CD8-positive, alpha-beta memory T cell (primary cell): ENCODE measurements at places on chromosomes 11 and 22. TPM values are rescaled to one million over a fixed set of nuclear protein-coding genes. Genes with fewer than 3 reads are reported as not detected.

- DNase-seq = no peak
- H3K36me3 ChIP-seq = no peaks in the 10 kb centered on the region
- H3K27me3 ChIP-seq = no peaks in the 10 kb centered on the region
These were observed 17.3 kb downstream of the RNH1 start for GRCh38 chr11:489610-490185.

The H19 gene
- not detected for total RNA-seq

The LRRC56 gene
- total RNA-seq = 2.1 TPM

GRCh38 chr11:12503039-12503484, 125.7 kb downstream of the PARVA start:
- H3K27ac ChIP-seq = no peak overlapping the region
- H3K4me1 ChIP-seq = no peaks in the 10 kb centered on the region
- DNase-seq = no peak
- no peak overlapping the region for H3K4me3 ChIP-seq

The TTC28 gene
- 0.51 TPM for total RNA-seq

DNA sequence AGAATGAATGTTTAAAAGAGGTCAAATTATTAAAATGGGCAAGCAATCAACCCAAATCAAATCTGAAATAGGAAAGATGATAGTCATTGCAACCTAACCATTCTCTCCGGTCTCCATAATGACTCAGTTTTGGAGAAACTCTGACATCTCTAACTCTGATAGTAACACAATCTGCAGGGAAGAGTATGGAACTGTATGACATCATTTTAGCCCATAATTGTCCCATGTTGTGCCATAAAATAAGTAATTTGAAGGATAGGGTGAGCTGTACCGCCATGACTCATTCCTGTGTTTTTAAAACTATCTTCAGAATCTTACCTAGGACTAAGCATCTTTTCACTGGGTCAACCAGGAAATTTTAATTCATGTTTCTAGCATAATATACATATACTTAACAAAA, 350.8 kb downstream of the DLG2 start:
- no peak for DNase-seq
- no peaks in the 10 kb centered on the region for H3K27me3 ChIP-seq
- no peaks in the 10 kb centered on the region for H3K4me1 ChIP-seq
- H3K27ac ChIP-seq = no peak overlapping the region

DNA sequence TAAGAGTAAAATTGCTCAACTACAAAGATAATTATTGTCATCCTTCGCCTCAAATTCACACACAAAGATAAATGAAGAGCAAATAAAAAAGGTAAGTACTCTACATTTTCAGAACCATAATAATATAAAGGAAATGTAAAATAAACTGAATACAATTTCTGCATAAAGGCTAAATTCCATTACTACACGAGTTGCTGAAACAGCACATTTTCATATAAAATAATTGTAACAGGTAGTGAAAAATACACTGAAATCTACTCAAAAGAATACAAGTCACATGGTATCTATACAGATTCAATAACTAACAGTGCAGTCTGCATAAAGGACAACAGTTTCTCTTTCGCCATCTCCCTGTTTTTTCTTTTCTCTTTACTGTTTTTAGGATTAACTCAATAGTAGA, 54.8 kb upstream of the GAB2 start:
- no peak for DNase-seq
- H3K27me3 ChIP-seq = no peaks in the 10 kb centered on the region
- no peak overlapping the region for H3K27ac ChIP-seq
- H3K36me3 ChIP-seq = peaks cover 5% of the 10 kb centered on the region

The ZNF70 gene
- 3.7 TPM for total RNA-seq

GRCh38 chr11:110454609-110455008, 24.9 kb downstream of the FDX1 start:
- no peaks in the 10 kb centered on the region for H3K27me3 ChIP-seq
- peaks cover 7% of the 10 kb centered on the region for H3K36me3 ChIP-seq
- H3K4me1 ChIP-seq = peaks cover 17% of the 10 kb centered on the region
- no peak overlapping the region for H3K4me3 ChIP-seq
- H3K27ac ChIP-seq = no peak overlapping the region

- no peak overlapping the region for H3K27ac ChIP-seq
- no peaks in the 10 kb centered on the region for H3K36me3 ChIP-seq
- H3K27me3 ChIP-seq = no peaks in the 10 kb centered on the region
- no peak for DNase-seq
These were observed 181.5 kb downstream of the FAM76B start for GRCh38 chr11:95608093-95608492.

The CCDC117 gene
- 20.9 TPM for total RNA-seq

The KIF18A gene
- total RNA-seq = 10.9 TPM

DNA sequence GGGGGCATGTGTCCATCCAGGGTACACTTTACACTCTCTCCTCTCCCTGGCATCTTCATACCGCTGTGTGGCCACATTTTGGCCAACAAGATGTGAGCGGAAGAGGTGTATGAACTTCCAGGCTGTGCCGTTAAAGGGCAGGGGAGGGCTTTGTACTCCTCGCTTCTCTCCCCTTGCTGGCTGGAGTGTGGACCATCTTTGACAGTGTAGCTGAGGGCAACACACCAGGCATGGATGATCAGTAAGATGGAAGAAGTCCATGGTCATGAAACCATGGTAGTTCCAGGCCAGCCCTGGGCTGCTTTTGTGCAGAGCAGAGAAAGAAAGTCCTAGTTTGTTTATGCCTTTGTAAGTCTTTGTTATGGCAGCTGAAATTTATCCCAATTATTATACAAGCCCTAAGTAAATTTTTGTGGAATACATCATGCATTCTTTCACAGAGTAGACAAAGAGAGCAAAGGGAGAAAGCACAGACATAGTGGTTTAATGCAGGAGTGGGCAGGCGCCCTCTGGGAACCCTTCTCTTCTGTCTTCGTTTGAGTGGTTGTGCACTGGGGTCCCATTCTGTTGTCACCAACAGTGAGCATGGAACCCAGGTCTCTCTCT, 70.4 kb downstream of the FBXO7 start:
- H3K4me3 ChIP-seq = no peak overlapping the region
- H3K4me1 ChIP-seq = no peaks in the 10 kb centered on the region
- no peaks in the 10 kb centered on the region for H3K27me3 ChIP-seq
- no peak for DNase-seq
- H3K27ac ChIP-seq = no peak overlapping the region
- no peaks in the 10 kb centered on the region for H3K36me3 ChIP-seq

The KRTAP5-9 gene
- total RNA-seq = not detected

- no peaks in the 10 kb centered on the region for H3K36me3 ChIP-seq
- no peak overlapping the region for H3K27ac ChIP-seq
These were observed 1.7 kb upstream of the KCNA4 start for GRCh38 chr11:30018495-30018894.

DNA sequence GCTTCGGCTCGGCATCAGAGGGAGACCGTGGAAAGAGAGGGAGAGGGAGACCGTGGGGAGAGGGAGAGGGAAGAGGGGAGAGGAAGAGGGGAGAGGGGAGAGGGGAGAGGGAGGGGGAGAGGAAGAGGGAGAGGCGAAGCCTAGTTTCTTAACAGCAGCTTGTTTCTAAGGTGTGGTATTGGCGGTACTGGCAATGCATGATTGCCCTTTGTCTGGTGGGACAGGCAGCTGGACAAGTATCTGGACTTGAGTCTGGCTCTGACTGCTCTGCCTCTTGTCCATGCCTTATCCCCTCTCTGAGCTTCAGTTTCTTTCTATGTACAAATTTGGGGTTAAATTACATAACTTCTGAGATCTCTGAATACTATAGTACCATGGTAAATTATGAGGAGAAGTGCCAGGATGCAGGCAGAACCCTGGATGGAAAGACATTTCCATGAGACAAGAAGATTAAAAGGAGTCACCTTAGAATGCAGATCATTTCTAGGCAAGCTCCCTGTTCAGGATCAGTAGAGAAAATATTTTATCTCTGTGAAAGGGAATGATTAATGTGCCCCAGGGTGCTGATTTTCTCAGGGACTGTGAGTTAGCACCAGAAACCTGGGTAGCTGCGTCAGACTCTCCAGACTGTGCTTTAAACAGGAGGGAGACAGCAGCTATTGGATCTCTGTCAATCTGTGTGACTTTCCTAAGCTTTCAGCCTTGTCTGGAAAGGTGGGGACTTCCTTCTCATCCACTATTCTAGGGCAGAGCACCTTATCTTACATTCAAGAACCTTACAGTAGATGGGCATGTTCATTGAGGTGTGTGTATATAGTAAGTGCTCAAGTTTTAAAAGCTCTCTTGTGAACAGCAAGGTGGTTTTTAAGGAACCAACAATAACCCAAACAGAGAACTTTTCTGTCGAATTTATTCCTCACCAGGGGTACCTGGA, 31.9 kb upstream of the CCDC90B start:
- no peaks in the 10 kb centered on the region for H3K4me1 ChIP-seq
- no peak overlapping the region for H3K4me3 ChIP-seq
- no peaks in the 10 kb centered on the region for H3K27me3 ChIP-seq
- no peak overlapping the region for H3K27ac ChIP-seq

DNA sequence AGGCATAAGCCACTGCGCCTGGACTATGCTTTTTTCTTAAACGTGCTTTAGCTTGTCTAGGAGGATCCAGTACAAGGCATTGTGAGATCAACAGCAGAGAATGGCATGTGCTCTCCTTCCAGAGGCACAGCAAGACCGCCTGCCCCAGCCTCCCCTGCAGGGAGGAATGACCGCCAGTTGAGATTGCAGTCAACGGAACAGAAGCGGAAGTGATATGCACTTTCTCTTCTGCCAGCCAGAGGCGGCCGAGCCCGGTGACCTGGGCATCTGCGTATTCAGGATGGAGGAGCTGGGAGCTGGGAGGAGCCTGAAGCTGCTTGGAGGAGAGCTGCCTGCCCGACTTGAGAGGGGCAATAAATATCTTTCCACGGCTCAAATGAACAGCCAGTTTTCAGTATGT, 243.0 kb downstream of the CTTN start:
- H3K36me3 ChIP-seq = no peaks in the 10 kb centered on the region
- H3K4me3 ChIP-seq = no peak overlapping the region

DNA sequence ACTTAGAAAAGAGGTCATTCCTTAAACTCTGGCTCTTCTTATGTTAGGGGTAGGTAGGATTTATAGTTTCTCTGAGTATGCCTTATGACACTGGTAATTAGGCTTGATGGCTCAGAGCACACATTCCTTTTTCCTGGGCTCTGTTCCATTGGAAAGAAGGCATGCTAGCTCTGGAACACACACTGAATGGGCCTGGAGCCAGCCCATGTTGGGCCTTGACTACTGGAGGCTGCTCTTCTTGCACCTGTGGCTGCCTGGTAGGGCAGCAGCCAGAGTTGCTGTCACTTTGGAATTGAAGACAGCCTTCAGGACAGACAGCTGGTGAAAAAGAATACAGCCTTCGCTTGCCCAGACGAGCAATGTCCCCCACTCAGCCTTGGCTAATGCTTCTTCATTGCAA, 18.2 kb downstream of the MCAM start:
- H3K4me1 ChIP-seq = no peaks in the 10 kb centered on the region
- no peaks in the 10 kb centered on the region for H3K27me3 ChIP-seq
- DNase-seq = no peak
- H3K27ac ChIP-seq = no peak overlapping the region
- peaks cover 36% of the 10 kb centered on the region for H3K36me3 ChIP-seq

DNA sequence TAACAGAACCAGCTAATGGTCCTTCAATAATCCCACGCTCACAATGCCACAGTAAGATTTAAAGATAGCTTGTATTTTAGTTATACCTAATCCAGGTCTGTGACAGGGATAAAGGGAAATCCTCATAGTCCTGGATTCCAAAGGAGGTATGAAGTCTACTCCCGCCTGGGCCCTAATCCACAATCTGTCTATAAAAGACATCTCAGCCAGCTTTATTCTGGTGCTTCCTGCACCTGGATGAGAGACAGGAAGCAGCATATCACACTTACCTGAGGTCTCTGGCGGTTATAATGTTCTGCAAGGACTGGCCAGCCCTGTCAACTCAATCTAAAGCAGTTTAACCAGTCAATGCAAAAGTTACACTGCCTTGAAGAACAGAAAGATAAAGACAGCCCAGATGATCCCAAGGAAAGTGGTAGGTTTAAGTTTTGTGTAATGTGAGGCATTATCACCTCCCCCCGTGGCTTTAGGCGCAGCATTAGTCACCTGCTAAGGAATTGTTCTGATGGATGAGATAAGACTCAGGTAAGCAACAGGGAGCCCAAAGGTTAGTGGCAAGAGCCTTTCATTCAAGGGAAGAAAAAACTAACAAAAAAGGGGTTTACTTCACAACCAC, 57.6 kb downstream of the PLEKHA7 start:
- H3K36me3 ChIP-seq = no peaks in the 10 kb centered on the region
- DNase-seq = no peak
- H3K4me3 ChIP-seq = no peak overlapping the region
- no peaks in the 10 kb centered on the region for H3K4me1 ChIP-seq
- H3K27me3 ChIP-seq = no peaks in the 10 kb centered on the region
- H3K27ac ChIP-seq = no peak overlapping the region

DNA sequence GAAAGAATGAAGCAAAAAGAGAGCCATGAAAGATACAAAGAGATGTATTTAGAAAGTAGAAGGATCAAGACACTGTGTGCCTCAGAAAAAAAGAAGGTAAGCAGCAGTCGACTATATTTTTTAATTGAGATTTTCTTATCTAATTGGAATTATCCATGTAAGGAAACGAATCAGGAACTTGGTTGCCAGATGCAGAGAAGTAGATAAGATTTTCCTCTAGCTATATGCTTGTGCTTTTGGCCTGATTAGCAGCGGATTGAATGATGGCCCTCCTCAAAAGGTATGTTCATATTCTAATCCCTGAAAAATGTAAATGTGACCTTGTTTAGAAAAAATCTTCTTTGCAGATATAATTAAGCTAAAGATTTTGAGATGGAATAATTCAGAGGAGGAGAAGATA, 43.9 kb upstream of the CARD18 start:
- no peak overlapping the region for H3K4me3 ChIP-seq
- H3K27me3 ChIP-seq = no peaks in the 10 kb centered on the region
- no peak overlapping the region for H3K27ac ChIP-seq

The NCAPD3 gene
- total RNA-seq = 76.7 TPM

GRCh38 chr22:22427542-22428065, 80.9 kb downstream of the ZNF280B start:
- H3K27me3 ChIP-seq = no peaks in the 10 kb centered on the region
- no peaks in the 10 kb centered on the region for H3K4me1 ChIP-seq
- no peak overlapping the region for H3K4me3 ChIP-seq
- no peak for DNase-seq

The TMEM109 gene
- 144 TPM for total RNA-seq

DNA sequence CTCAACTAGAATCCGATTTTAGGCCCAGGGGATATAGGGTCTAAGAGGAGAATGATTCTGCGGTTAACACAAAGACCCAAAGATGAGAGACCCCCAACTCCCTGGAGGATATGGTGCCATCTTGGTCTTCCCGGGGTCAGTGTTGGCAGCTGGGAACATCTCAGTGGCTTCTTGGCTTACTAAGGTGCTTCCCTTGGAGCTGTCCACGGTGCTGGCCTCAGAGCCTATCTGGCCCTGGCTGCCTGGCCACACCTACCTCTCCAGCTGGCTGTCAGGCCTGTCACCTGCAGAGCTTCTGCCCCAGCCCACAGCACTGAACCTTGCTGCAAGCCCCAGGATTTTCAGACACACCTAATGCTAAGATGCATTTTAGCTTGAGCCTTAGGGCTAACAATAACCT, 70.7 kb upstream of the THY1 start:
- DNase-seq = no peak
- H3K4me1 ChIP-seq = no peaks in the 10 kb centered on the region
- no peak overlapping the region for H3K4me3 ChIP-seq
- H3K27me3 ChIP-seq = no peaks in the 10 kb centered on the region

GRCh38 chr11:11845551-11845950, 3.8 kb downstream of the USP47 start:
- peaks cover 67% of the 10 kb centered on the region for H3K4me1 ChIP-seq
- no peaks in the 10 kb centered on the region for H3K36me3 ChIP-seq
- no peak overlapping the region for H3K27ac ChIP-seq
- H3K27me3 ChIP-seq = no peaks in the 10 kb centered on the region
- H3K4me3 ChIP-seq = no peak overlapping the region
- DNase-seq = no peak
